ENCODE measurements at places on chromosomes 16 and 17.

GRCh38 chr16:85914423-85914794 is 15.4 kb downstream of the IRF8 start:
- no peak for DNase-seq

DNA sequence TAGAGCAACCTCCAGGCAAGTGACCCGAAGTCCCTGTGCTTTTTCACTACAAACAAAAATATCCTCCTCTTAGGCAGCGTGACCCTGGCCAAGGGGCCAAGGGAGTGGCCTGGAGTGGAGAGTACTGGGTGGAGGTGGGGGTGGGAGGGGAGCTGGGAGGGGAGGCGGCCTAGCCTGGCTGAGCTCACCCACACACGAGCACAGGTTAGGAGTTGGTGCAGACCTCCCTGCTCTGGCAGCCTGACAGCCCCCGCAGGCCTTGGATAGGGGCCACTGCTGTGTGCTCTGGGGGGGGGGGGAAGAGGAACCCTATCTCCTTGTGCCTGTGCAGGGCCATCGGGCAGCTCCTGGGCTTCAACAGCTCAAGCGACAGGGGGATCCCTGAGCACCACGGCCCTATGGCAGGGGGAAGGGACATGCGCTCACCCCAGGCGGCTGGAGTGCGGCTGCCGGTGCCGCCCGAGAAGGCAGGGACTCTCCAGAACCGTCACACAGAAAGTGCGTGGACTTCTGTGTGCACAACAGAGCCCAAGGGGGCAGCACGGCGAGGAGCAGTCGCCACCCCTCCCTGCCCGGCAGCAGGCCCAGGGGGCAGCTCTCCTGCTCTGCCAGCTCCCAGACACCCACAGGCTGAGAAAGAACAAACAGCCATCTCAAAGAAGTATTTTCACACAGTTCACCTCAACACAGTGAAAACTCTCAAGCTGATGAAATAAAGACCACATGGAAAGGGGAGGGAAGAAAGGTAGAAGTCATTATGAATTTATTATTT is 13.3 kb downstream of the SLC16A3 start:
- no peak for DNase-seq

- DNase-seq = no peak
Observed at GRCh38 chr16:47644166-47644565, 183.0 kb downstream of the PHKB start.

GRCh38 chr17:64156670-64157069 is 26.7 kb upstream of the ERN1 start:
- no peak for DNase-seq

- DNase-seq = no peak
Observed at GRCh38 chr16:56451753-56452689, 667 bp downstream of the OGFOD1 start.

DNA sequence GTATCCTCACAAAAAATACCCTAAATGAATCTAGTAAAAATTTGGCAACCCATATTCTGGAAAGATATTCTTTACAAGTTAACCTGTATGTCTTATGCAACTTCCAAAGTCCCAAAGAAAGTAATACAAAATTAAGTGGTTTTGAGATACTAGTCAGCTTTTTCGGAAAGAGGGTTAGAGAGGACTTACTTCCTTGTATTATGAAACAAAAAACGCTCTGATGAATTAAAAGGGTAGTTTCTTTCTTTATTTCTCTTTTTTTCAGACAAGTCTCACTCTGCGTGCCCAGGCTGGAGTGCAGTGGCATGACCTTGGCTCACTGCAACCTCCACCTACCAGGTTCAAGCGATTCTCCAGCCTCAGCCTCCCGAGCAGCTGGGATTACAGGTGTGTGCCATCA is 51.6 kb downstream of the KANSL1 start:
- no peak for DNase-seq

GRCh38 chr17:80481284-80482057 is 5.1 kb upstream of the NPTX1 start:
- no peak for DNase-seq

DNA sequence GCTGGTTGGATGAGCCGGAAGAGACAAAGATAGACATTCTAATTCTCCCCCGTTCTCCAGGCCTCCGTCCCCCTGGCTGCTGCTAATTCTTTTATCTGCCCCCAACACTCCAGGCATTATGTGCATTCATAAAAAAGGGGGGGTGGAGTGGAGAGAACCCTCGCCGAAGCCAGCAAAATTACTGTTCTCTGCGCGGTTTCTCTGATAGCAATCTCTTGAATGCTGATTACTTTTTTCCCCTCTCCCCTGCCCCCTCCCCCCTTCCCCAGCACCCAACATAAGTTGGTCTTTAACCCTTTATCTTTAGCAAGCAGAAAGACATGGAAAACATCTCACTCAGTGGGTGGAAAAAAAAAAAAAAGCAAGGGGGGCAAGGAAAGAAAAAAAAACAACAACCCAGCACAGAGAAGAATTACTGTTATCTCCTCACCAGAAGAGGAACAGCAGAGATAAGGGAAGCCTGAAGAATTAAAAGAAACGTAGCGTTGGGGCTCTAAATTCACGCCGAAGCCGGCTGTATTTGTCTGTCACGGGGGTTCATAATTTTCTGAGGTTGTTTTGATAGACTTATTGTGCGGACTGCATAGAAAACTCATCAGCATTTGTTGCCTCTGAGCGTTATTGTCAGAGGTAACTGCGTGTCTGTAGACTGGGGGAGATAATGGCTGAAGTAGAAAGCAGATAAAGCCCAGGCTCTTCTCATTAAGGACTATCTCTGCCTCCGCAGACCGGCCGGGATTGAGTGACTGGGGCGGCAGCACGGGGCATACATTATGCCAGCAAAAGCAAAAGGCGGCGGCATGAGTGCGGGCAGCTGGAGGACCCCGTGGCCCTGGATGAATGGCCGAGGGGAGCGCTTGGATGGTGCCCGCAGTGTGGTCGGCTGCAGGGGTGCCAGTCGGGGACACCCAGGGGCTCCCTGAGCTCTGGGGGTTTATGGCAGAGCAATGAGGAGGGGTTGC is 126.9 kb downstream of the MRM1 start:
- no peak for DNase-seq

DNA sequence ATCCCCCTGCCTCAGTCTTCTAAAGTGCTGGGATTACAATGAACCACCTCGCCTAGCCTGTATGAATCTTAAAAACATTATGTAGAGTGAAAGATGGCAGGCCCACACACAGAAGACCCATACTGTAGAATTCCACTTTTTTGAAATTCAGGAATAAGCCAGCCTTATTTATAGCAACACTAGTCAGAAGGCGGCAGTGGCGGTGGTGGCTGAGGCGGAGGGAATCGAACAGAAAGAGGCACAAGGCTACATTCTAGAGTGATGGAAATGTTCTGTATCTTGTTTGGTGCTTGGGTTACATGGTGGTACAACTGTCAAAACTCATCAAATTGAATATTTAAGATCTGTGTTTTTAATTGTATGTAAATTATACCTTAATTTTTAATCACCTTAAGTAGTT is 11.3 kb downstream of the GFOD2 start:
- DNase-seq = no peak
